ENCODE measurements at places on chromosomes 2 and 18. TPM values are rescaled to one million over a fixed set of nuclear protein-coding genes. Genes with fewer than 3 reads are reported as not detected.

The RNF125 gene
- 0.23 TPM for total RNA-seq

The IL36RN gene
- 0.14 TPM for total RNA-seq

The VWC2L gene
- total RNA-seq, result not detected

The FMNL2 gene
- 26.6 TPM for total RNA-seq

The CCDC178 gene
- not detected for total RNA-seq

The SPDYA gene
- total RNA-seq, result 0.20 TPM

The TSHZ1 gene
- 5.7 TPM for total RNA-seq

The MYO3B gene
- total RNA-seq, result not detected

The GCFC2 gene
- 15.0 TPM for total RNA-seq

The KLHL14 gene
- total RNA-seq, result not detected

The FEV gene
- not detected for total RNA-seq

The SLC9A4 gene
- not detected for total RNA-seq

The CXCR1 gene
- total RNA-seq, result not detected

The TOGARAM2 gene
- 0.09 TPM for total RNA-seq

The SALL3 gene
- total RNA-seq, result not detected

The SIX3 gene
- total RNA-seq, result 2.9 TPM

The RGPD3 gene
- total RNA-seq, result 0.14 TPM

The TRIM43 gene
- not detected for total RNA-seq

The GDF7 gene
- 0.09 TPM for total RNA-seq

The ACVR1 gene
- total RNA-seq, result 21.2 TPM

The TRIP12 gene
- 137 TPM for total RNA-seq

The VIT gene
- not detected for total RNA-seq

The OTOS gene
- not detected for total RNA-seq

The GKN1 gene
- 0.94 TPM for total RNA-seq

The DTNB gene
- total RNA-seq, result 8.5 TPM

The RTP5 gene
- not detected for total RNA-seq

The NOSTRIN gene
- total RNA-seq, result 2.7 TPM

The NEURL3 gene
- 0.62 TPM for total RNA-seq

The SLC5A7 gene
- total RNA-seq, result not detected

The FN1 gene
- total RNA-seq, result 307 TPM

The POU3F3 gene
- total RNA-seq, result not detected

The DSC3 gene
- 1.6 TPM for total RNA-seq

The B3GNT2 gene
- total RNA-seq, result 34.0 TPM

The ZNF638 gene
- 62.1 TPM for total RNA-seq

The ALPG gene
- 0.38 TPM for total RNA-seq

The HOXD12 gene
- not detected for total RNA-seq

The NCKAP5 gene
- total RNA-seq, result 0.83 TPM

The SPC25 gene
- total RNA-seq, result 22.0 TPM

Measured in A549 treated with Hydrocortisone at 1 μM for 4 hours (cell line).